Effector CD4-positive, alpha-beta T cell (primary cell): ENCODE measurements at places on chromosomes 1 and 21.
A peak's percentile ranks its signal among the peaks of the same experiment; 100 is the strongest.

DNA sequence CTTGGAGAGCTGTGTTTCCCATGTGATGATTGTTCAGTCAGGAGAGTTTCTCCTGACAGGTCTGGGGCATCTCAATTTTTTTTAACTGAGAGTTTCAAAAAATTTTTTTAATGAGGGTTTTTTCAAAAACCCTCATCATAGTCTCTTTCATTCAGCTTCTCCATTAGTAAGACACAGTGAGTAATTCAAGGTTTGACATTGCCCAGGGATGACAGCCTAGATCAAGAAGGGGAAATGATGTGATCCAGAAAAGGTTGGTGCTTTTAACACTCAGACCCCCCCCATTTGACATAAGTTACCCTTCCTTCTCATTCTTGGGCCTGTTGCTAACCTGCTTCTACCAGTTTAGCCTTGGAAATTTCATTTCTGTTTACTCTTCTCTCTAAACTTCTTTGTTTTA is 189.4 kb upstream of the HOOK1 start:
- DNase-seq, result no peak

DNA sequence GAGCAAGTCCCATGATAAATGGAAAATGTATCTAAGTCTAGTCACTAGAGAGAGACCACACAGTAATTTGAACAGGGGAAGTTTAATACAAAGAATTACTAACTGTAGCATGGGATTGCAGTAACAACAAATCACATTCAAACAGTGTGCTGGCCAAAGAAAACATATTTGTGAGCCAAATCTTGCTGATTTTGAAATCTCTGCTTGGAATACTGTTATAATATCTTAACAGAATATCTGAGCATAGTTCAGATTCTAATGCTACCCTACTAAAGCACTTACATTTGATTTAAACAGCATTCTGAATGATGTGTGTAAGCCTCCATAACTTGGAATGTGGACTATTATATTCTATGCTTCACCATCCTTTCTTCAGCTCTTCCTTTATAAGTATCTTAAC is 270.0 kb upstream of the BRINP3 start:
- no peak for DNase-seq

- peak; percentile 15 for DNase-seq
Measured at GRCh38 chr1:205748403-205749233, 1.4 kb downstream of the NUCKS1 start.

- DNase-seq, result no peak
Measured at GRCh38 chr1:93186667-93187066, 6.1 kb downstream of the CCDC18 start.

GRCh38 chr1:2289607-2290006 is 61.5 kb downstream of the SKI start:
- no peak for DNase-seq

- no peak for DNase-seq
Measured at GRCh38 chr21:43719748-43720538, 1.0 kb downstream of the PDXK start.

GRCh38 chr1:6884652-6885153 is 99.4 kb downstream of the CAMTA1 start:
- DNase-seq, result no peak

DNA sequence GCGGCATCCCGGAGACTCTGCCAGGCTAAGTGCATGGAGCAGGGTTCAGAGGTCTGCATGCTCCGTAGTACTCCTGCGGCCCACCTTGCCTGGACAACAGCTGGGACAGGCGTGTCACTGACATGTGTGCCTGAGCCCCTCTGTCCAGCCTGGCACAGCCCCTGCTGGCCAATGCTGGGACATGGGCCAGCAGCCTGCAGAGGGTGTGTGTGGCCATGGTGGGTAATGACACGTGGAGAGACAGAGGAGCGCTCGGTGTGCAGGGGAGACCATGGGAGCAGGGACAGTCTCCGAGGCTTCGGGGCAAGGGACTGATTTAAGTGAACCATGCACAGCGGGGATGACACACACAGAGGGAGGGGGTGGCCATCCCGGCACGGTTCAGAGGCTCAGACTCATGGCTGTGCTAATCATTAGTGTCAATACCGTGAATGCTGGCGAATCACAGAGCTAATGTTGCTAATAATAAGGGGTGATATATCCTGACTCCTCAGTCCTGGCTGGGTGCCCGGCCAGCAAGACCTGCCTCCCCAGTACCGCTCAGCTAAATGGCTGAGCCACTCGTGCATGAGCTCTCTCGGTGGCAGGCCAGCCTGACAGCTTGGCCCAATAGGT is 41.5 kb downstream of the IGSF21 start:
- no peak for DNase-seq

DNA sequence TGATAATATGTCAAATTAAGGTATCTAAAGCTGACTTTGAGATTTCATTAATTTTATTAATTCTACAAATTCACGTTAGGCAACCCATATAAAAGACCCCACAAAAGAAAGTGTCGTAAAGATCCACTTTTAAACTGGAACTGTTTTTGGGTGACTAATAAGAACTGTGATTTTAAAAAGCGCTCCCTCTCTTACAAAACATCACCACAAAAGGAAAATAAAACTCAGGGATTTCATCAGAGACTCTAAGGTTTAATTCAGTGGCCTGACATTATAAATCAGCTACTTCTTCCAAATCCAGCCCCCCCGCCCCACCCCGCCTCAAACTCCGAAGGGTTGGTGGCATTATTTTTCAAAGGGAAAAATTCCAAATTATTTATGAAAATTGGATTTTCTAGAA is 2.7 kb downstream of the COL24A1 start:
- no peak for DNase-seq

DNA sequence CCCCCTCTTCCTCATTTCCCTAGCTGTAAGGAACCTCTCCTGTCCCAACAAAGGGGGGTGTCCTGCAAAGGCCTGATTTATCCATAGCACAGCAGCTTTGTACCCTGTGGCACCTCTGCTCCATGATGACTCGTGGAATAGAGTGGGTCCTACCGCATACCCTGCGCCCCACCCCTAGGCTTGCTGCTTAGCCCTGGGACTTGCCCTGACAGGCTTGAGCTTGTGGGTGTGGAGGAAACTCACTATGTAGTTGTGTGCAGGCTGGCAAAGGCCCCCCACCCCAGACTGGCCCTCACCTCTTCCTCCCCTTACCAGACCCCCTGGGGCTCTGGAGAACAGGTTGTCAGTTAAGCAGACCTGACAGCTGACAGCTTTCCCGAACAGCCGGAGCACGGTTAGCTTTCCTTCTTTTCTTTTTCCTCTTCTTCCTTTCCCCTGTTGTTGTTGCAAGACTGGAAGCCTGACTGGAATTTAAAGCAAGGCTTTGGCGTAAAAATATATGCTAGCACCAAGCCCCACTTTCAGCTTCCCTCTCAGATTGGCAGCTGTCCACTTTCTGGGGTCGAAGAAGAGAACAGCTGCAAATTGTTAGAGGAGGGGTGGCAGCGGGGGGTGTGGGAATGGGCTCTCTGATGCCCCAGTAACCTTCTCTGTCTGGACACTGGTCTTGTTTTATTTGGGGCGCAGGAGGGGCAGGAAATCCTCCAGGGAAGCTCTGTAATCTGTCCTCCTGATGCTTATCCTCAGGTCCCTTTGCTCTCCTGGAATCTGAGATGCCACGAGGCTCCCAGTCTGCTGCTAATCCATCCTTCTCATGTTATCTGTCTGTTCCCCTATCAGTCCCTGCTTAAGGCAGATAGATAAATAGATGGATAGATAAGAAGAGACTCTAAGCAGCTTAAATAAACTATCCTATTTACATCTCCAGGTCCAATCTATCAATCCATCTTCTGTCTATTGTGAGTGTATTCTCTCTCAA is 134.6 kb downstream of the BRINP2 start:
- no peak for DNase-seq

GRCh38 chr21:15687208-15687607 is 42.6 kb upstream of the USP25 start:
- DNase-seq, result no peak

GRCh38 chr1:211229365-211229759 is 29.8 kb upstream of the RCOR3 start:
- DNase-seq, result no peak

GRCh38 chr1:241736387-241736786 is 84.3 kb downstream of the WDR64 start:
- no peak for DNase-seq

DNA sequence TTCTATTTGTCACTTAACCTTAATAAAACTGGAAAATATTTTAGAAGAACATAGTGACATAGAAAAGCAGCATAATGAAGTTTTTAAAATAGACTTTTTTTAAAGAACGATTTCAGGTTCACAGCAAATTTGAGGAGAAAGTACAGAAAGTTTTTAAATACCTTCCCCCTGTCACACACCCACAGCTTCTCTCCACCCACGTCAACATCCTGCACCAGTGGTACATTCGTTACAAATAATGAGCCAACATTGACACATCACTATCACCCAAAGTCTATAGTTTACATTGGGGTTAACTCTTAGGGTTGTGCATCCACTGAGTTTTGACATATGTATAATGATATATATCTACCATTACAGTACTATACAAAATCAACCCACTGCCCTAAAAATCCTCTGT is 3.0 kb upstream of the SLC35F3 start:
- DNase-seq, result no peak

GRCh38 chr1:166090244-166090643 is 76.6 kb downstream of the FAM78B start:
- DNase-seq, result no peak

- DNase-seq, result no peak
Measured at GRCh38 chr1:36947384-36947783, 86.9 kb downstream of the GRIK3 start.

- no peak for DNase-seq
Measured at GRCh38 chr1:2431518-2431917, 19.2 kb upstream of the PEX10 start.

- no peak for DNase-seq
Measured at GRCh38 chr1:12411098-12411497, 181.3 kb downstream of the VPS13D start.

- DNase-seq, result no peak
Measured at GRCh38 chr1:23957096-23957495, 2.5 kb upstream of the PNRC2 start.

- no peak for DNase-seq
Measured at GRCh38 chr1:71245246-71245645, 164.4 kb upstream of the ZRANB2 start.

GRCh38 chr1:47557066-47557465 is 119.2 kb downstream of the FOXD2 start:
- DNase-seq, result no peak

GRCh38 chr1:24484199-24484598 is 18.4 kb upstream of the RCAN3 start:
- DNase-seq, result no peak

GRCh38 chr1:194774535-194774934 is 1588.1 kb upstream of the B3GALT2 start:
- no peak for DNase-seq

GRCh38 chr1:64041371-64042131 is 161.9 kb upstream of the UBE2U start:
- no peak for DNase-seq

GRCh38 chr1:113929750-113930498 is 800 bp downstream of the HIPK1 start:
- DNase-seq, result peak; percentile 75

GRCh38 chr21:42172596-42173483 is 46.1 kb upstream of the ABCG1 start:
- no peak for DNase-seq

- DNase-seq, result no peak
Measured at GRCh38 chr1:63818567-63819325, 44.9 kb downstream of the ROR1 start.

GRCh38 chr21:37601915-37602314 is 235.3 kb downstream of the DYRK1A start:
- no peak for DNase-seq
